ENCODE measurements at places on chromosomes 16 and 17.

- no peak for DNase-seq
These were observed 42.9 kb upstream of the PMFBP1 start for GRCh38 chr16:72214821-72215220.

DNA sequence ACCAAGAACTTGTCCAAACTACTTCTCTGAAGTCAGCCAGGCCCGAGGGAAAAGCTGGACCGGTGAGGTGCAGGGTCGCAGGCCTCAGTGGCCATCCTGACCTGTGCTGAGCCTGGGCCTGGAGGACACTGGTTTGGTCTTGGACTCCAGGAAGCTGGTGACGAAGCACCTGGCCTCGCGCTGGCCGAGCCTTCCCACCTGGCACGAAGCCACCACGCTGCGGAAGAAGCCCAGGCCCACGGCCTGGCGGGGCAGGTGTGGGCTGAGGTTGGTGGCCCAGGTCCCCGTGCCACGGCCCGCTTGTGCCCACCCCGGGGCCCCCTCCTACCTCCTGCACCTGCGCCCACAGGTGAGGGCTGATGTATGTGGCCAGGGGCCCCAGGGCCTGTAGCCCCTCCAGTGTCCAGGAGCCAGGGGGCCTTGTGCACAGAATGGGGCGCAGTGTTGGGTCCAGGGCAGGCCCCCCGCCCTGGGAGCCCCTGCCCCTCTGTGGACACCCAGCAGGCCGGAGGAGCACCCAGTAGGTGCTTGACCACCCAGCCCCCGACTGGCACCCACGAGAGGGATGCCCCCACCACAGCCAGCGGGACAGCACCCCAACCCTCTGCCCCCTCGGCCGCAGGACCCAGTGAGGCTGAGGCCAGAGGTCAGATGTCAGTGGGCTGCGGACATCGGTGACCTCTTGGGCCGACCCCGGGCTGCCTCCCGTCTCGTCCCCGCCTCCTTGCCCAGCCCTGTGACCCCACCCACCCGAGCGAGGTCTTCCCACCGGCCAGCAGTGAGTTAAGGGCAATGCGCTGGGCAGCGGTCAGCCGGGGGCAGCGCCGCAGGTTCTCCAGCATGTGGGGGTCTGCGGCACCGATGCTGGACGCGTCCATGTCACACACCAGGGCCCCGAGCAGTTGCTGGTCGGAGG lies 13.8 kb downstream of the MSLN start:
- DNase-seq: no peak

DNA sequence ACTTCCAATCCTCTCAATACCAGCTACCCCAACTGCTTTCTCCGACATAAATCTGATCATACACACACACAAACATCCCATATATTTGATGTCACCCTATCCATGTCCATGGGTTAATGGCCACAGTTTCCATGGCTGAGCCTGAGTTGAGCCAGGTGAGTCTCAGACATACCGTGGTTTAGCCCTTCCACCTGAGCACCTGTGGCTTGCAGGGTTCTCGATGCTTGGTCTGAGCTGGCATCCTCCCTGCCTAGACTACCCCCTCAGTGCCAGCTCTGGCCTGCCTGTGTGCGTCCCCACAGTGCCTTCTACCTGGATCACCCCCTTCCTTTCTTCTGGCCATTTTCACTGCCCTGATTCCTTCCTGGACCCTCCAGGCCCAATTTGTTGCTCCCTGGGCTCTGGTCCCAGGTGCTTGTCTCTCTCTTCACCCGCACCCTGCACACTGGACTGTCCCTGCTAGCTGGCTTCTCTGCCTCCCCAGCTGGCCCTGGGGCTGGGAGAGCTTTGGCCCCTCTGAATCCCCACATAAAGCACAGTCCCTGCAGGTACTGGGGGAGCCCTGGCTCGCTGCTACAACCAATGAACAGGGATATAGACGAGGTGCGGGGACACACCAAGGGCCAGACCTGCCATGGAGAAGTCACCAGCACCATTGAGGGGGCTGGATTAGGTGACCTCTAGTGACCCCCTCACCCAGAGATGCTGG lies 7.4 kb downstream of the ELMO3 start:
- no peak for DNase-seq

- no peak for DNase-seq
These were observed 51.8 kb downstream of the SF3B3 start for GRCh38 chr16:70575376-70575775.

DNA sequence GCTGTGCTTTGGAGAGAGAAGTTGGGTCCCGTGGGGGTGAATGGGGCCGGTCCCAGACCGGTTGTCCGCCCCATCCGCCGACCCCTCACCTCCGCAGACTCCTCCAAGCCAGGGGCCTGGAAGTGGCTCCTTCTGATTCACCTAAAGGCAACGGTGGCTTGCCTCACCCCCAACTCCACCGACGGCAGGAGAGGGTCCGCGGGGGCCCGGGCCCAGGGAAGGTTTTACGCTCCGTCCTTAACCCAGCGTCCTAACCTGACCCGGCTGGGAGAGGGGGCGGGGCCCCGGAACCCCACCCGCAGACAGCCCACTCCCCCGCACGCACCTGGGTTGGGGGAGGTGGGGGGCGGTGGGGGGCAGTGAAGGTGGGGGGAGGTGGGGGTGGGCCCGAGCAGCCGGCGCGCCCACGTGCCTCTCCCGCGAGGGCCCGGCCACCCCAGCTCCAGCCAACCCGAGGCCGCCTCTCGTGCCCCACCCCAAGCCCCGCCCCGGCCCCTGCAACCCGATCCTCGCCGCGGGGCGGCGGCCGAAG lies 12.7 kb upstream of the CD300A start:
- DNase-seq: peak; percentile 95

DNA sequence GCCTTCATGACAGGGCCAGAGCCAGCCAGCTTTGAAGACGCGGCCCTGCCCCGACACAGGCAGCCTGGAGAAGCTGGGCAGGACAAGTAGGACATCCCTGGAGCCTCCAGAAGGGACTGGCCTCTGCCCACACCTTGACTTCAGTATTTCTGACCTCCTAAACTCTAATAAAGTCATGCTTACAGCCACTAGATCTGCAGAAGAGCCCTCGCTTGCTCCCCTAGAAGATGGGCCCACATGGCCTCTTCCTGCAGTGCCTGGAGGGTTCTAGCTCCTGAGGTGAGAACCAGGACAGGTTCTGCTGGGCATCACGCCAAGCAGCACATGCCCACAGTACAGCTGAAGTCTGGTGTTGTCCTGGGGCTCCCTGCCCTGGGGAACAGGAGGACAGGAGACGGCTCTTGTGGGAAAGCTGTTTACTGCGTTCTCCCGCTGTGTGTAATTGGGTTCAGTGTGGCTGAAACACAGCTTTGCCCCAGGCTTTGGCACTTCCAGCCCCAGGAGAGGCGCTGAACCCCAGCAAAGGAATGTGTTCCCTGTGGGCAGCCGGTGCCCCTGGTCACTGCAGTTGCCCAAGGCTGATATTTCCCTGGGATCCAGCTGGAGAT lies 2.6 kb downstream of the APRT start:
- DNase-seq: no peak

GRCh38 chr17:14334276-14334840 lies 33.5 kb downstream of the HS3ST3B1 start:
- no peak for DNase-seq

- no peak for DNase-seq
These were observed 162.7 kb upstream of the RPL38 start for GRCh38 chr17:74040729-74041128.

DNA sequence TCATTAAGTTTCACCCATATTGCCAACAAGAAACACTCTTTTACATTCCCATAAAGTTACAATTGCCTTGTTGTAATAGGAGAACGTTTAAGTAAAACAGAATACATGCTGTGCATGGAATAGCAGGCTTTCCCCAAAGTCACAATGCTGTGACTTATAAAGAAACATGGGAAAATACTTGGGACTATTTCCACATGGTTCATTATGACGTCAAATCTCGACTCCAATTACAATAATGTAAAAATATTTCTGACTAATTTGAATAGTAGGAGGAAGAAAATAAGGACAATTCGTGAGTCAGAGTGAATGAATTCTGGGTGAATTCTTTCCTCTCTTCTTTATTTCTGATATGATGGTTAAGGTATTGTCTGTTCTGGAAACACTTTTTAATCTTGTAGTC lies 52.8 kb downstream of the CDH11 start:
- no peak for DNase-seq

- DNase-seq: no peak
These were observed 826 bp upstream of the GSE1 start for GRCh38 chr16:85612191-85612800.

DNA sequence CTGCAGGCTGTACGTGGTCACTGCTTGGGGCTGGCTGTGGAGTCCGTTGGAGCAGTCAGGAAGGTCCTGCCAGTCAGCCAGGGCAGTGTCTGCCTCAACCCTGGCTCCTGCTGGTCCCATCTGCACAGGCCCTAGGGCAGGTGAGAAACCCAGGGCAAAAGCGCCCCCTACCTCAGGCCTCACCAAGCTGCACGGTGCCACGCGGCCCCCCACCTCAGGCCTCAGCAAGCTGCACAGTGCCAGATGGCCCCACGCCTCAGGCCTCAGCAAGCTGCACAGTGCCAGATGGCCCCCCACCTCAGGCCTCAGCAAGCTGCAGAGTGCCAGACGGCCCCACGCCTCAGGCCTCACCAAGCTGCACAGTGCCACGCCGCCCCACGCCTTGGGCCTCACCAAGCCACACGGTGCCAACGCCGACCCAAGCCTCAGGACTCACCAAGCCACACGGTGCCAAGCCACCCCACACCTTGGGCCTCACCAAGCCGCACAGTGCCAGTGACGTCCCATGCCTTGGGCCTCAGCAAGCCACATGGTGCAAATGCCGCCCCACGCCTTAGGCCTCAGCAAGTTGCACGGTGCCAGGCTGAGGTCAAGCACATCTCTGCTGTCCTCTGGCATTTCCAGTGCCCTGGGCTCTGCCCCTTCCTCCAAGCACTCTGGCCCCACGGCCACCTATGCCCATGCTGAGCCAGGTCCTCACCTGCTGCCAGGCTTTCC lies 5.5 kb downstream of the TMEM204 start:
- peak; percentile 47 for DNase-seq

DNA sequence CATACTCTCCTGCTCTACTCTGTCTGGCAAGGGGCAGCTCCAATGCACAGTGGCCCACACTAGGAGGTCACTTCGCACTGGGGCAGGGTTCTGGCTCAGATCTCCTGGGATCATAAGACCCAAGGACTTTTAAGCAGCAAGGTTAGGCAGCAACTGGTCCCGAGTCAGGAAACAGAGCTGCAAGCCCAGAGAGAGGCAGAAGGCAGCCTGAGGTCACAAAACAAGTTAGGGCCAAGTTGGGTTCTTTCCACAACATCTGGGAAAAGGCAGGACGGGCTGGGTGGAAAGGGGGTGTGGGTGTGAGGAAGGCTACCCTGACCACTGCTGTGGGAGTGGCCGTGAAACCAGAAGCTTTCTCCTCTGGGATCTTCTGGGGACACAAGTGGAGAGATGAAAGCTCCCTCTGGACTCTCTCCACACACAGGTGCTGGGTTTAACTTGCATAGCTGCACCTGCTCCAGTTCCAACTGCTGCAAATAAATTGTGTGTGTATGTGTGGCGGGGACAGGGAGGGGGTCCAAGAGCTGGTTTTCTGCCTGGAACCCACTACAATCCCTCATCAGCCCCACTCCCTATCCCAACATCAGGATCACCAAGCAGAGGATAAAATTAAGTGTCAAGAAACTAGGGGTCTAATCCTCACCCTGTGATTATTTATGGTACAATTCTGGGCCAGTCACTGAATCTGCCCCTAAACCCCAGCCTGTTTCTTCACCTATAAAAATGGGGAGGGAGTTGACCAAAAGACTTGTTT lies 8.0 kb upstream of the TSPOAP1 start:
- DNase-seq: no peak

- no peak for DNase-seq
These were observed 21.6 kb upstream of the PSMC5 start for GRCh38 chr17:63805591-63805990.

DNA sequence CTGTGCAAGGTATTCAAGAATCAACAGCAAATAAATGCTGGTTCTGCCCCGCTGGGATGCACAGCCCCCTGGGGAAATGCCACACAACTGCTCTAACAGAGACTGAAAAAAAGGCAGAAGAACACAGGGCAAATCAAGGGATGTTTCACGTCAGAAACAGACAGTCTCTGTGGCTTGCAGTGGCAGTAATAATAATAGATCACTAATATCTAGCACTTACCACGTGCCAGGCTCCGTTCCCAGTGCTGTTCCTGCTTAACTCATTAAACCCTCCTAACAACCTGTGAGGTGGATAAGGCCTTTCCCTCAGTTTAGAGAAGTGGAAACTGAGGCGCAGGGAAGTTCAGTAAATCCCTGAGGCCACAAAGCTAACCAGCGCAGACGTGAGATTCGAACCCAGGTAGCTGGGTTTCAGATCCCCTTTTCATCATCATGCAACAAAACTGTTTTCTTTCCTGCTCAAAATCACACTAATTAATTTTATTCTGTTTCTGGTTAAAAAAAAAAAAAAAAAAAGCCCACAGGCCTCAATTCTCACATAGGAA lies 36.7 kb downstream of the ARHGAP17 start:
- peak; percentile 6 for DNase-seq

DNA sequence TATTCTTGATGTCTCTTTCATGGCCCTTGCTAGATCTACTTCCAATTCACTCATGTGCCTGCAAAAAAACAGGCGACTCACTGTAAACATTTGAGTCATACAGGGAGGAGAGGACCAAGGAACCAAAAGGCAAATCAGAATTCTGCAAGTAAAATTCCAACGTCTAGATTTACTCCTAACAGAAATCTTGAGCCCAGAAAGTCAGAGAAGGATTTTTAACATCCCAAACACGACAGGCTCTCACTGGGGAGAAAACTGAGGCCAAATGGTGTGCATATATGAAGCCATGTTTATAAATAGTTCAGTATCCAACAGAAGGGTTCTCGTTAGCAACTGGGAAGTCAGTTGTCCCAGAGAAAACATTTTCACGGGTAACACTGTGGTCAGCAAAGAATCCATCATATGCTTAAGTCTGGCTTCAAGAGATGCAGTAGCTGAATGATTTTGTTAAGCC lies 40.1 kb downstream of the LITAF start:
- no peak for DNase-seq

DNA sequence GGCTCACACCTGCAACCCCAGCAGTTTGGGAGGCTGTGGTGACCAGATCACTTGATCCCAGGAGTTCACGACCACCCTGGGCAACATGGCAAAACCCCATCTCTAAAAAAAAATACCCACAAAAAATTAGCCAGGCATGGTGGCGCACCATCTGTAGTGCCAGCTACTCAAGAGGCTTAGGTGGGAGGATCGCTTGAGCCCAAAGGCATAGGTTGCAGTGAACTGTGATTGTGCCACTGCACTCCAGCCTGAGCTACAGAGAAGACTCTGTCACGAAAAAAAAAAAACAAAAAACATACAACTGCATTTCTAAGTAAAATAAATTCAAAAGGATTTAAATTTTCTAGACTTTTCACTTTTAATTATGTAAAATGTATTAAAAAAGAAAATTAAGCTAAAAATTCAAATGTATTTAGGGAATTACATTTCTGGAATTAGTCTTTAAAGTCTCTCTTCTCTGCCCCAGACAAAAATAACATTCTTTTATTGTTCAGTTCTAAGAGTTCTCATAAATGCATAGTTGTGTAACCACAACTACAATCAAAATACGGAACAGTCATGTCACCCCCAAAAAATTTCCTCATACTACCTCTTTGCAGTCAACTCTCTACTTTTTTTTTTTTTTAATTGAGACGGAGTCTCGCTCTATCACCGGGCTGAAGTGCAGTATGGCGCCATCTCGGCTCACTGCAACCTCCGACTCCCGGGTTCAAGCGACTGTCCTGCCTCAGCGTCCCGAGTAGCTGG lies 14.1 kb downstream of the FAM222B start:
- no peak for DNase-seq

- DNase-seq: no peak
These were observed 47.3 kb upstream of the PMFBP1 start for GRCh38 chr16:72219282-72219681.
